ENCODE measurements at places on chromosomes 7 and 10.

GRCh38 chr7:92456236-92456635 lies 9.0 kb downstream of the GATAD1 start:
- no peak for DNase-seq

DNA sequence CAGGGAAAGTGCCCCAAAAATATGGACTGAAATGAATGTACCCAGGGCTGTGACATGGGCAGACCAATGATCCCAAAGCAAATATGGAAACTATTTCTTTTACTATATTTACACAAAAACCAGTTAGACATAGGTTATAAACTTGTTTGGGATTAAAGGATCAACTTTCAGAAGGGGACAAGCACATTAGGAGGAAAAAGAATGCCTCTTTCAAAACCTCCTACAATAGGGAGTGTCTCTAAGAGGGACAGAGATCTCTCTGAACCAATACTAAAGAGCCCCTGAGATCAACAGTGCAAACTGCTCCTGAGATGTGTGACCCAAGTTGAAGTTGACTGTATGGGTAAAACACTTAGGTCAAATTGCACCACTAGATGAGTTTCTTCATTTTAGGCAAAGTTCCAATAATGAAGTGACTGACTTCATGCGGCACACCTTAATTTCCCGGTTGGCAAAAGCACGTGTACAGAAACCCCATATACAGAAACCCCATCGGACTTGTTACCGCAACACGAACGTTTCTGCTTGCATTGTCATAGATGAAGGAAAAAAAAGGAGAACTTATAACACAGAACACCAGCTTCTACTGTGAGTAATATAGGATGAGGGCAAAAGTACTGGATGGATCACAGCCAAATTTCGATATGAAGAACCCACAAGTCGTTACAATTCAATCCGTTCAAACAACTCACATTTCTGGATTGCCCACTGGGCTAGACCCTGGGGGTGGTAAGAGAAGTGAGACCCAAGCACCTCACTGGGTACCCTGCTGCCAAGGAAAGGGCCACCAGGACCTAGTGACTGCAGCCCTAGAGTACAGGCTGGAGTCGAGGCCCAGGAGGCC lies 4.3 kb downstream of the SVIL start:
- DNase-seq = no peak

- DNase-seq = no peak
Measured at GRCh38 chr7:126690848-126691751, 561.6 kb downstream of the GRM8 start.

GRCh38 chr10:64648915-64649314 lies 1127.7 kb downstream of the REEP3 start:
- no peak for DNase-seq

DNA sequence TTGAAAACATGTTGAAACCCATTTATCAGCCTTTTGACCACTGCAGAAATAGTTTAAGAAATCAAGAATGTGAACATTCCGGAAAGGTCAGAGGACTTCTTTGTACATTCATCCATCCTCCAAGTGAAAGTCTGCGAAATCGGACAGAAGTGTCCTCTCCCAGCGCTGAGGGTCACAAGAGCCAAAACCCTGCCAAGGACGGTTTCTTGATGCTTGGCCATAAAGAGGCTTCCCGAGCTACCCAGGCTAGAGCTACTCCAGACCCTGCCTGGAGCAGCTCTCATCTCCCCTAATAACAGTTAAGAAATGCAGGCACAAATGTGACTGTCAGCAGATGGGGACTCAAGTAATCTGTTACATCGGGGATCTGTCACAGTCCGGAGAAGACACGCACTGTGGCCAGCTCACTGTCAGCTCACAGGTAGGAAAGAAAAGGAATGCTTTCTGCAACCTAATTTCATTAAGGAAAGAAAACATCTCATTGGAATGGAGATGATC lies 4.5 kb upstream of the CYTH3 start:
- no peak for DNase-seq

DNA sequence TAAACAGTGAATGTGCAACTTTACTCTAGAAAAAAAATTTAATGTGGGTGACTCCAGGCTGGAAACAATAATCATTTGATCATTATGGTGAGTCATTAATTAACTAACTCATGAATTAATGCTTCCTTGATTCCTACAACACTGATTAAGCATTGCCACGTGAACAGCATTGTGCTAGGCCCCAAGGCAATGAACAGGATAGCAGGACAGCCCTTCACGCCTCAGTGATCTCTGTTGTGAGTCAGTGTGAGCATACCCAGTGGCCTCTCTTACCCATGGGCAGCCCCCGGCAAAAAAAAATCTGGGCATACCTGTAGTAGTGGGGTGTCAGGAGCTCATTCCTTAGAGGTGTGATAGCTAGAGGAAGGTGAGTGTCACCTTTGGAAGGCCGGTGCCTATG lies 76.0 kb downstream of the DENND2A start:
- DNase-seq = no peak

DNA sequence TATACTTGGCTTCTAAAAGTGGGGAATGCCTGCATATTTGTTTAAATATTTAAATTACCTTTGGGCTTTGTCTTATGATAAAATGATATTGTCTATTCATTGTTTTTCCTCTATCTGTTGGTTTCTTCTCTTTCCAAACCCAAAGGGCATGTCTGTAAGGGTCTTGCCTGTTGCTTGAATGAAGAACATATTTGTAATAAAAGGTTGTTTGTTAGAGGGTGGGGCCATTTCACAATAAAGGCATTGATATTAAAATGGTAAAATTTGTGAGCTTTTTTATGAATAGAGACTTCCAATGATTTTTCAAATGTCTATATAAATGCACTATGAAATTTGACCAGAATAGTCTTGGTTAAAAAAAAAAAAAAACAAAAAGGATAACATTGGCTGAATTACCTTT lies 105.2 kb downstream of the DKK1 start:
- no peak for DNase-seq

- no peak for DNase-seq
Measured at GRCh38 chr7:65216469-65216868, 157.2 kb upstream of the ZNF92 start.

GRCh38 chr10:100727808-100728207 lies 17.6 kb upstream of the PAX2 start:
- DNase-seq = no peak

- DNase-seq = no peak
Measured at GRCh38 chr10:12513003-12513365, 163.6 kb downstream of the CAMK1D start.

DNA sequence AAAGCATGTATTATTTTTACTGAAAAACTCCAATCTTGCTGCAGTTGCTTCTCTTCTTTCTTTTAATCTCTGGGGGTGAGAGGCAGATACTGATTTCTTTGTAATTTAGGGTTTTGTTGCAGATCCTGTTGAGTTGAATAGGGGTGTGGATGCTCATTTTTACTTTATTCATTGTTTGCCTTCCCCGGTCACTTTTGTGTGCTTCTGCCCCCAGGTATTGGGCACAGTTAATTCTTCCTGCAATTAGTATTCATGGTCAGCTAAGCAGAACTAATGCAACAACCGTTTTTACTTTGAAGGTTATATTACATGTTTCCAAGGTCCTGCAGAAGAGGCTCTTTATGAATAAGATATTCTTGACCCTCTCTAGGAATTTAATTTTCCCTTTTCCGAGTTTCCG lies 96.4 kb downstream of the BUB3 start:
- DNase-seq = no peak

DNA sequence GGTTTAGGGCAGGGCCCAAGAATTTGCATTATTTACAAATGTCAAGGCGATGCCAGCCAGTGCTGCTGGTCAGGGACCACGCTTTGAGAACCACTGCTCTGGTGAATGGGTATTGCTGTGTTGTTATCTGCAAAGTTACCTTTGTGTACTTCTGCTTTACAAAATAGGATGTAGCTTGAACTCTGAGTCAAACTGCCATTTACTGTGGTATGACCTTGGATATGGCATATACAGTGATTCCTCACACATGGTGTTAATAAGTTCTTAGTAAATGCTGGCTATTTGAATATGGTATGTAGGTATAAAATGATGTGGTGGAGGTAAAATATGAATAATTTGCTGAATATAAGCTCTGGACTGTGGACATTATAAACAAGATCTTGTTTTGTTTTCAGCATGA lies 148.9 kb downstream of the AUTS2 start:
- no peak for DNase-seq

- DNase-seq = no peak
Measured at GRCh38 chr7:142454862-142455261, 197.0 kb upstream of the PRSS58 start.

DNA sequence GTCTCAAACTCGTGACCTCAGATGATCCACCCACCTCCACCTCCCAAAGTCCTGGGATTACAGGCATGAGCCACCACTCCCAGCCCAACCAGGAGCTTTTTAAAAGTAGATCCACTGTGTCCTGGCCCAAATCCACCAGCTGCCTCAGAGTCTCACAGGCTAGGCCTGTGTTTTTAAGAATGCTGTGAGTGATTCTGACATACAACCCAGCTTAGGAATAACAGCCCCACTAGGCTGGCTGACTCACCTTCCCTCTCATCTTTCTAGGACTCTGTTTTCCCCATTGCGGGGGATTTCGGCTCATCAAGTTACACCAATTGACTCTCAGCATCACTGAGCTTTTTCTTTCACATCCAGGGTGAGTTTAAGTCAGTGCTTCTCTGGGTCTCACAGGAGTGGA lies 207.6 kb downstream of the SKIDA1 start:
- no peak for DNase-seq

DNA sequence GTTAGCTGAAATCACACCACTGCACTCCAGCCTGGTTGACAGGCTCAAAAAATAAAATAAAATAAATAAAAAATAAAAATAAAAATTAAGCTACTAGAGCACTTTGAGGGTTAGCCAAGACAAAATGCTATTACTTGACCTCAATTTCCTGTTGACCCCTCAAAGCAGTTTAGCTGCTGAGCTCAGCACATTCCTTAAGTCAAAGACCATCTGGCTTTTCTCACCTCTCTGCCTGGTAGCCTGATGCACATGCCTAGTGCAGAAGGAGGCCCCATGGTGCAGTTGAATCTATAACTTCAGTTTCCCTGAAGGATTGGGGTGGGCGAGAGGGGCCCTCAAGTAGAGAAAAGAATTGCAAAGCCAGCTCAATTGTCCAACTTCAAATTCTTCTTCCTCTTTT lies 211.1 kb upstream of the GALNT17 start:
- no peak for DNase-seq

DNA sequence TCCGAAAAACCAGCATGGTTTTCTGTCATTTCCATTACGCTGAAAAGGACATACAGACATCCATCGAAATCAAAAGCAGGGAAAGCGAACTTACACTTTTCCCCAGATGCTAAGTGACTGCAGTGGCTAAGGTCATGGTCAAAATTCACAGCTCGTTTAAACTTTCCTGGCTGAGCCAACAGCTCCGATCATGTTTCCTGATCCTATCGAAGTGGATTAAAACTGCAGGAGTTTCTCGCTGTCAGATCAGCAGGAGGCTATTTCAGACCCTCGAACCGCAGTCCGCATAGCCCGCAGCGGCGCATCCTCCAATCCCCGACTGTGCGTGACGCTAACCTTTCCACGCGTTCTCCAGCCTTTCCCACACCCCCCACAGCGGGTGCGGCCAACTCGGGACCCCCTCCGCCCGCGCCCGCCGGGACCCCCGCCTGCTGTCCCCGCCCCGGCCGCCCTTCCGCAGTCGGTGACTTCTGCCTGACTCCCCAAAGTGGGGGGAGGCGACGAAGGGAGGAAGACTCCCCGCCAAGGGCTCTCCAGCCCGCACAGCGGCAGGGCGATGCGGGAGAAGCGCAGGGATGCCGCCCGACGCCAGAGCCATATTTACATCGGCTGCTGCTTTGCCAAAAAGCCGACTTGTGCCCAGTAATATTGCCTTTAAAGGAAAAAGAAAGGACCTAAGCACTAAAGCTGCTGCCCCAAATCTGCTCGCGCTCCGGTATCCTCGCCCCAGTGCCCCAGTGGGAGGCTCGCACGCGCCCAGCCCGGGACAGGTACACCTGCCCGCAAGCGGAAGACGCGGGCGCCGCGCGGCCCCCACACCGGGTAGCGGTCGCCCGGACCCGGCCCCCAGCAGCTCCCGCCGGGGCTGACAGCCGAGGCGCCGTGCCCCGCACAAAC lies 1.2 kb downstream of the PIP4K2A start:
- no peak for DNase-seq

DNA sequence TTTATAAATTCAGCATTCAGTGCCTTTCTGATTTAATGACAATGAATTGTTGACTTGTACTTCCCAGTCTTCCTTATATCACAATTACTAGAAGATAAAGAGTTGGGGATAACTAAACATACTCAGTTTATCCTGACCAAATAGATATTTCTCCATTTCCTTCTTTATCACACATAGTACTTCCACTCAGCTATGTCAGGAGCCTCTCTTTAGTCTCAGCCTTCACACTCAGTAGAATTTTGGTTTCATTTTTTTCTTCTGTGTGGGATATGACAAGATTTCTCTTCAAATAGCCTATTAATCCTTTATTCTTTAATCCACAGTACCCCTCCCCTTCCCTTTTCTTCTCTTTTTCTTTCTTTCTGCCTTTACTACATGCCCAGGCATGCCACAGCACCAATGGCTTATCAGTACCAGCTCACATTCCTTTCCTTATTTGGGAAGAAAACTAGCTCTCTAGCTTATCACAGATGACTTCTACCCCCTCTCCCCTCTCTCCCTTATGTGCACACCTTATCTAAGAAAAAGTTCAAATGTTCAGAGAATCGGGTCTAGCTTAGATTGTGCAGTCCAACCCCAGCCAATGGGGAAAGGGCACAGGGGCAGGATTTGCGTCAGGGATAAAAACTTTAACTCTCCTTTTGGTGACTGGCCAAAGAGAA lies 109.0 kb downstream of the PHF14 start:
- no peak for DNase-seq

GRCh38 chr7:84877943-84878570 lies 308.8 kb downstream of the SEMA3D start:
- DNase-seq = no peak
